CD8-positive, alpha-beta memory T cell (primary cell): ENCODE measurements at places on chromosomes 13 and 19. TPM values are rescaled to one million over a fixed set of nuclear protein-coding genes. Genes with fewer than 3 reads are reported as not detected.

- no peak for DNase-seq
Measured at GRCh38 chr13:48637601-48638000, 16.1 kb upstream of the CYSLTR2 start.

- no peak for DNase-seq
Measured at GRCh38 chr13:98377635-98378378, 199.1 kb downstream of the STK24 start.

DNA sequence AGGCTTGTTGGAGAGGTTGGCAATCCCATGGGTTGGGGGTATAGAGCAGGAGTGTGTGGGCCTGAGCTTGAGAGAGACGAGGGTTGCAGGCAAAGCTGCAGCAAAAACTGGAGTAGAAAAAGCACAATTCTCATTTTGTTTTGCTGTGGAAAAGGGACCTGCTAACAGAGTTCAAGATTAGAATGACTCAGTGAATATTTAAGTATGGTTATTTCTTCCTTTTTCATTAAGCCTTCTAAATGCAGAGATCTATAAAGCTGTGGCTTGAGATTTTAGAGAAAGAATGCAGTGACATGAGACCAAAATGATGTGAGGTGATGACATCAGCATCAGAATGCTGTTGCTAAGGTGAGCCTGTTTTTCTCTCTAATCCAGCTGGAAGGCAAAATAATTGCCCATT is 10.8 kb upstream of the MBNL2 start:
- no peak for DNase-seq

DMKN gene
- 2.2 TPM for total RNA-seq

- no peak for DNase-seq
Measured at GRCh38 chr19:29483944-29484581, 41.7 kb upstream of the VSTM2B start.

HRC gene
- not detected for total RNA-seq

GRCh38 chr13:86476656-86477055 is 677.4 kb upstream of the SLITRK6 start:
- no peak for DNase-seq

DNA sequence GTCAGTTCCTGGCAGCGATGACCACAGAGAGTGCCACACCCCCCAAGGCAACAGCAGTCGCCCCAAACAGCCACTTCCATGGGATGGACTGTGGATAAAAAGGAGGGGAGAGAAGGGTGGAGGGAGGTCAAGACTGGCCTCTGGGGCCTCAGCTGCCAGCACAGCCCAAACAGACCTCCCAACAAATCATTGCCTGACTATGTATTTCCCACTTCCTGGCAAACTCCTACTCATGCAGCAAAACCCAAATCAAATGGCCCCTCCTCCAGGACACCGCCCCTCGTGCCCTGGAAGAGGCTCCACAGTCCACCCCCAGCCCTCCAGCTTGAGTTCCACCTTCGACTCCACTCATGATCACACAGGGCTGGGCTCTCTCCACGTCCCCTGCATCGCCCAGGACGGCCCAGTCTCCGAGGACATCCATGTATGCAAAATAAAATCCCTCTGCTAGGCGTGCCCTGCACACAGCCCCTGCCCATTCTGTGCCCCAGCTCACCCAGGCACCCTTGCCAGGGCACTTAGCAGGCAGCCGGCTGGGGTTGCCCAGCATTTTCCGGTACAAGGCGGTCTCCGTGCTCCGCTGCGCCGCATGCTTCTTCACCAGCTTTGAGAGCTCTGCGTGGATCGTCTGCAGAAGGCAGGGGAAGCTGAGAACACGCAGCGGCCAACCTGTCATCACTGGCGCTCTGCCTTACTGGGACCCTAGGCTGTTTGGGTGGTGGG is 10.5 kb upstream of the ELL start:
- DNase-seq = no peak
